ENCODE measurements at places on chromosomes 2 and 18.
A peak's percentile ranks its signal among the peaks of the same experiment; 100 is the strongest.

DNA sequence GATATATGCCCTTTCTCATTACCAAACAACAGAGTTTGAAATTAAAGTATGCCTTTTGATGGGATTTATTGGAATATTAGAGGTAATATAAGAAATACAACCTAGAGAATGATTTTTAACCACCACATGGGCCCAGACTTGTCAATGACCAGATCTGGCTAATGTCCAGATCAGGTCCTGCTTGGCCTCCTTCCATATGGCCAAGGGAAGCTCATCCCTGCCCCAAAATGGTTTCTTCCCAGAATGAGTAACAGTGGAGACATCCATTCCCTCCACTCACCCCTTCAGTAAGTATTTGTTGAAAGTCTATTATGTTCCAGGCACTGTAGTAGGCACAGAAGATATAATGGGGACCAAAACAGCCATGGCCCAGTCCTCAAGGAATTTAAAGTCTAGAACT lies 54.9 kb downstream of the ANTXR1 start:
- no peak for DNase-seq

GRCh38 chr2:177201919-177202346 lies 10.7 kb upstream of the HNRNPA3 start:
- DNase-seq: no peak

DNA sequence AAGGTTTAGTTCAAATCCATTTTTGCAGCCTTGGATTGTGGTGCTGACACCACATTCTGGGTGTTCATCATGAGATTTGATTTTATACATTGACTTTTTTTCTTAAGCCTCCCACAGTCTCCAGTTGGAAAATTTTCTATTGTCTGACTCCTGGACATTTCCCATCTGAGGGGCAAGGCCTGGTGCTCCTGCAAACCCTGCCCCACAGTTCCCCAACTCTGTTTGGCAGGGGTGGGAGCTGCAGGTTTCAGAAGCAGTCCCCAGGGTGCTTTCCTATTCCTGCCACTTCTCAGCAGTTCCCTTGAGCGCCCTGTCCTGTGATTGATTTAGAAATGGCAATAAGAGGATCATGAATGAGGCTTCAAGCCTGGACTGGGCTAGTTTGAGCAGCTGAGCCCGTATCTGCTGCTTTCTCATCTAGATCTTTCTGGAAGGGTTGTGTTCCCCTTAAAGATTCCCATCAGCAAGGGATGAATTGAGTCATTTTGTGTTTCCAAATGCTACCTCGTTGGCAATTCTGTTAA lies 77.0 kb downstream of the CIB4 start:
- no peak for DNase-seq

GRCh38 chr2:109331081-109331480 lies 202.1 kb downstream of the SH3RF3 start:
- no peak for DNase-seq

- no peak for DNase-seq
Observed at GRCh38 chr18:79643054-79643984, 36.3 kb upstream of the CTDP1 start.

DNA sequence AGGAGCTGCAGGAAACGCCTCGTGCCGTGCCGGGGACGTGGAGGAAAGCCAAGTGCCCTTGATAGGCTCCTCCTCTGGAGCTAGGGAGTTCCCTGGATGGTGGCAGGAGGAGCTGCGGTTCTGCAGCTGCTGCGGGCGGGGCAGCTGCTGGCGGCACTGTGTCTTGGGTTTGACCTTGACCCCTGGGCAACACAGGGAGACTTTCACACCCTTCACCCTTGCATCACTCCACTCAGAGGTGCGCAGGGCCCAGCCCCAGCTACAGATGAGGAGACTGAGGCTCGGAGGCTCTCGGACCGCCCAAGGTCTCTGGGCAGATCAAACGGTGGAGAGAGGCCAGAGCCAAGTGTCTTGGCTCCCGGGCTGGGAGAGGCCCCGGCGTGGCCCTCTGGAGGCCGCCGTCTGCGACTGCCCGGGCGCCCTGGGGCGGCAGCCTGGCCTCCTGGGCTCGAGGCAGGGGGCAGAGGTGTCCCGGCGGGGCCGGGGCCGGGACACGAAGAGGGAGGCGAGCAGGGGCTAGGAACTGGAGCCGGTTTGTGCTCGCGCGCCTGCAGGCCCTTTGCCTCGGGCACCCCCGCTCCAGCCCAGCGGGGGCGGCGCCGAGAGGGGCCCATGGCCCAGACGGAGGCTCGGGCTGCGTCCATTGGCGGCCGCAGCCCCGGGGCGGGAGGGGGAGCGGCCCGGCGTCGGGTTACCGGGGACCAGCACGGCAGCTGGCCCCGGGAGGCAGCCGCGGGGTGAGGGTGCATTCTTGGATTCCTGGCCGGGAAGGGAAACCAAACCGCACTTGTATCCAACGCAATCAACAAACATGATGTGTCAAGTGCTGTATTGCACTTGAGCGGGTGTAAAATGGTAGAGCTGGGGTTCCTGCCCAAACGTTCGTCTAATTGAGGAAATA lies 129.6 kb upstream of the SLC1A4 start:
- DNase-seq: peak; percentile 74

DNA sequence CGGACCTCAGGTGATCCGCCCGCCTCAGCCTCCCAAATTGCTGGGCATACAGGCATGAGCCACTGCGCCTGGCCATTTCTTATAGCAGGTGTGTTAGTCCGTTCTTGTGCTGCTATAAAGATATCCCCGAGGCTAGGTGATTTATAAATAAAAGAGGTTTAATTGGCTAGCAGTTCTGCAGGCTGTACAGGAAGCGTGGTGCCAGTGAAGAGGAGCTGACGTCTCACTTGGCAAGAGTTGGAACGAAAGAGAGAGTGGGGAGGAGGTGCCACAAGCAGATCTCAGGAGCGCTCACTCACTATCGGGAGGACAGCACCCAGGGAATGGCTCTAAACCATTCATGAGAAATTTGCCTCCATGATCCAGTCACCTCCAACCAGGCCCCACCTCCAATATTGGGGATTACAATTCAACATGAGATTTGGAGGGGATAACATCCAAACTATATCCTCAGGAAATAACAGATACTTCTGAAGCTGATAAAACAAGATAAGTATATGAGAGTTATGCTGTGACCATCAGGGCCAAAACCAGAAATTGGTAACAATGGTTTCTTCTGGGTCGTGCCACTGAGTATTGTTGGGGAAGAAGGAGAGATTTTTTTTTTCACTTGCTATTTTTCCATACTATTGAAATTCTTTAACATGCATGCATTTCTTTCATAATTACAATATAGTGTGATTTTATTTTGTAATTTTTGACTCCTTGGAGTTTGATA lies 7.4 kb upstream of the RMC1 start:
- no peak for DNase-seq

DNA sequence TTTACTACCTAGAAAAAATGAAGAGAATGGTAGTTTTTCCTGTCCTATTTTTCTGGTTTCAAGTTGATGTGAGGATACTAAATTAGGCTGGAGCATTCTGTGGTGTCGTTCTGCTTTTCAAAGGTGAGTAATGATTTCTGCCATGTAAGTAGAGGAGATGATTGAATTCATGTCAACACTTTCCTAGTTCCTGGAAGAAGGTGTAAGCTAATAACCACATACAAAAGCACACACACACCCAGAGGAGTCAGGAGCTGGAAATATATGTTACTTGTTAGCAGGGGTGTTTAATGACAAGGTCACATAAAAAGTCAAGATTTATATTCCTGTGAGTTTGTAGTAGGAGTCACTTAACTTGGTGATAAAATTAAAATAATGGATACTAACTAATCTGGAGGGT lies 172.1 kb downstream of the TMX3 start:
- no peak for DNase-seq

- DNase-seq: no peak
Observed at GRCh38 chr18:75283731-75284130, 73.1 kb downstream of the TSHZ1 start.

- DNase-seq: no peak
Observed at GRCh38 chr2:43032213-43033015, 194.0 kb downstream of the ZFP36L2 start.

- no peak for DNase-seq
Observed at GRCh38 chr2:100242891-100243619, 79.2 kb downstream of the LONRF2 start.

DNA sequence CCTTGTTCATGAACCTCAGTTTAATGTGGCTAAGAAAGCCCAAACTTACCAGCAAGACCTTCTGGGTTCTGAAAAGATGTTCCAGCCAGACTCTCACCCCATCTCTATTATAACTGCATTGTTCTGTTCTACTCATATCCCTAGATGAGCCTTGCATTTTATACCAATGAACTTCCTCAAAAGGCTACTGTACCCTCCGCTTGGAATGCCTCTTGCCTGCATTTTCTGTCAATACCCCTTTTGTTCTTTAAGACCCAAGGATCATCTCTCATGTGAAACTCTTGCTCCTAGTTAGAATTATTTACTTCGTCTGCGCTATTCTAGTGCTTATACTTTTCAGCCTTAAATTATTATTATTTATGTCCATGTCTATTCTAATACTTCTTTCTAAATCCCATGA lies 181.5 kb downstream of the MYO3B start:
- DNase-seq: no peak

DNA sequence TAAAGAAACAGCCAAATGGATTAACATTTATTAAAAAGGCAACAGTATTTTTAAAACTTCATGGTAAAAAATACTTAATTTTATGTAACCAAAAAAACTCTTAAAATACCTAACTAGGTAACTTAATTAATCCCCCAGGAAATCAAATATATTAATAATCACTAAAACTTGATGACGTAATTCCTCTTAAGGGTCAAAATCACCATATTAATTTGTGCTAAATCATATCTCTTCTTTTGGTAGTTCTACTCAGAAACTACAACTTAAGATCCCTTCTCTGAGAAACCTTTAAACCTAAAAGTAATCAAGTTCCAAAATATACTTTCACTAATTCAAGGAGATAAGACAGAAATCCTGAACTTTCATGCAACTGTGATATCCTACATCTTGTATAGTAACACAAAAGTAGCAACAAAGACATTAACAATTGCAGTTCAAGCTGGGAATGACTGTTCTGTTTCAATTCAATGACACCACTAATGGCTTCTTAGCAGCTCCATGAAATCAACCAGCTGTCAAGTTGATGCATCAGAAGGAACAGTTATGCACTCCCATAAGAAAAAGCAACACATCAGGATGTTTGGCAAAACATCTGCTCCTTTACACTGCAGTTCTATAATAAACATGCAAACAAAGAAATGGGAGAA lies 4.0 kb downstream of the BAZ2B start:
- no peak for DNase-seq

GRCh38 chr2:173159791-173160463 lies 84.3 kb downstream of the MAP3K20 start:
- no peak for DNase-seq

DNA sequence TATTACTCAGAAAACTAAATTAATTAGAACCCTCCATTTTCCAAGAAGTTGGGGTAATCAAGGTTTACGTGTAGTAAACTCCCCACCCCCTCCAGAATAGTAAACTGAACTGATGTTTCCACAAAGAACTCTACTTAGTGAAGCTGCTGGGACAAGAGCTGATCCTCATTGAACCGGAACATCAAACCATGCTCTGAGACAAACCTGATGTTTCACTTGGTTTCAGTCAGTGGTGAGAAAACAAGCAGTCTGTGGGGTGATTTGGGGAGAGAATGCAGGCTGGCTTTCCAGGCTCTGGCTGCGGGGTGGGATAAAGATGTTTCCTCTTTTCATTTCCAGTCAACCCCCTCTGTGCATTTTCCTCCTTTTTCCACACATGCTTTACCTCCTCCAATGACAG lies 38.2 kb downstream of the CELF4 start:
- no peak for DNase-seq

GRCh38 chr2:125559186-125559585 lies 1096.8 kb upstream of the GYPC start:
- DNase-seq: no peak

GRCh38 chr18:35514752-35515459 lies 17.1 kb upstream of the INO80C start:
- no peak for DNase-seq

DNA sequence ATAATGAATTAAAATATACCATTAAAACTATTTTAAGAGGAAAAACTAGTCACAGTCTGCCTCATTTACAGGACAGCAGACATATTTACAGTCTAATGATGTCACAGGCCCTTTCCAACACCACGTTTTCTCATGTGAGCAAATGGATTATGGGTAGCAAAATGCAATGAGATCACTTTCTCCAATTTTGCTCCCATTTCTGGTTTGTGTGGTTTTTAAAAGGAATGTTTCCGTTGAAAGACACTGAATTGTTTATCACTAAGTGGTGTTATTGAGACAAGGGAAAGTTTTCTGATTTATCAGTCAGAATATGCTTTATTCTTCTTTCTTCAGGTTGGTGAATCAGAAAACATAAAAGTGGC lies 11.4 kb upstream of the NR4A2 start:
- DNase-seq: no peak

DNA sequence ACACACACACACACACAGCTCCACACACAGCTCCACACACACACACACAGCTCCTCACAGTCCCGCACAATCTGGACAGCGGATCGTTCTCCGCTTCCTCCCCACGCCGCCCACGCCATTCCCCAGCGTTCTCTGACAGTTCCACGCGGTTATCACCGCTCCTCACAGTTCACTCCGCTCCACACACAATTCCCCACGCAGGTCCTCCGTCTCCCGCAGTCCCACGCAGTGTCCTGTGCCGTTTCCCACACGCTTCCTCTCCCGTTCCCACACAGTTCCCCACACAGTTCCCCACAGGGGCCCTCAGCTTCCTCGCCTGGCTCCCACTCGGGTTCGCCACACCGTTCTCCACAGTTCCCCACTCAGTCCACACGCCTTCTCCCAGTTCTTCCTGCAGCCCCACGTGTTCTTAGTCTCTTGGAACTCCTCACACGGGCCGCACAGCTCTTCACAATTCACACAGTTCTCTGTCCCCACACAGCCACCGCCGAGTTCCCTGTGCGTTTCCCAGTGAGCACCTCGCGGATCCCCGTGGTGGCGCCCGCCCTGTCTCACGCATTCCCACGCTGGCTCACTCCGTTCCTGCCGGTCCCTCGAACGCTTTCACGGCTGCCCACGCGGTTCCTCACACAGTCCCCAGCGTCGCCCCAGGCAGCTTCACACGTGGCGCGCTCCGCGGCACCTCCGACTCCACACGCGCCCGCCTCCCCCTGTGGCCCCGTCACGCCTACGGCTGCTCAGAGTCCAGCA lies 38.4 kb downstream of the KIF1A start:
- no peak for DNase-seq

DNA sequence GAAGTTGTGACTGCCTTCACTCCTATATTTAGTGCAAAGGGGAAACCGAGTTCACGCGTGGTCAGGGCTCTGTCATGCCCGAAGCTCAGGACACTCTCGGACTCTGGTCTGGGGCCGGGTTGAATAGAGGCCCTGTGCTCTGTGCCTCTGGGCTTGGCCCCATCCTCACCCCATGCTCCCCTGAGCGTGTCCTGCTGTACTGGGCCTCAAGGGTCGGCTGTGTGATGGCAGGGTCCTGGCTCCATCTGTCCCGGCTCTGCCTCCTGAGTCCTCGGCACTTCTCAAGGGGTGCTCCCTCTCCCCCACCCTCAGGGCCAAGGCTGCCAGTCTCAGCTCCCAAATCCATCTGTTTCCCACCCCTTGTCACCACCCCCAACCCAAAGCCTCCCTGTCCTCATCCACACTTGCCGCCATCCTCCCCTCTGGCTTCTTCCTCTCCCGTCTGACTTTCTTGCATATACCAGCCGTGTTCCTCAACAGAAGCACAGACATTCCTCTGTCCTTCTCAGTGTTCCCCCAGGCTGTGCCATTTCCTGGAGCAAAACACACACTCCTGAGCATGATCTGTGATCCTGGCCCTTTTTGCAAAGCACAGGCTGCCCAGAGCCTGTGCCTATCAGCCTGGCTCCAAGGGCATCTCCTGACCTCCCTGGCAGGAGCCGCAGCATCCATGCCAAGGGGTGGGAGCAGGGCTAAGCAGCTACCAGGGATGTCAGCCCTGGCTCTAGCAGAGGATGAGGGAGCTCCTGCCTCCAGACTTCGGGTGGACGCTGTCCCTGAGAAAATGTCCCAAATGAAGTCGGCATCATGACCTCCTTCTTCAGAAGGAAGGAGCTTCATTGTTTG lies 64.2 kb upstream of the OTOS start:
- no peak for DNase-seq
